T-helper 17 cell (primary cell): ENCODE measurements at places on chromosomes 16 and 17. TPM values are rescaled to one million over a fixed set of nuclear protein-coding genes. Genes with fewer than 3 reads are reported as not detected.
A peak's percentile ranks its signal among the peaks of the same experiment; 100 is the strongest.

Gene ODAD4
- total RNA-seq = 3.7 TPM

- H3K4me3 ChIP-seq = no peak overlapping the region
- no peak overlapping the region for H3K27ac ChIP-seq
- DNase-seq = no peak
Observed at GRCh38 chr17:80429356-80430275, 14.6 kb downstream of the ENDOV start.

Gene RUNDC3A
- total RNA-seq = 0.37 TPM

DNA sequence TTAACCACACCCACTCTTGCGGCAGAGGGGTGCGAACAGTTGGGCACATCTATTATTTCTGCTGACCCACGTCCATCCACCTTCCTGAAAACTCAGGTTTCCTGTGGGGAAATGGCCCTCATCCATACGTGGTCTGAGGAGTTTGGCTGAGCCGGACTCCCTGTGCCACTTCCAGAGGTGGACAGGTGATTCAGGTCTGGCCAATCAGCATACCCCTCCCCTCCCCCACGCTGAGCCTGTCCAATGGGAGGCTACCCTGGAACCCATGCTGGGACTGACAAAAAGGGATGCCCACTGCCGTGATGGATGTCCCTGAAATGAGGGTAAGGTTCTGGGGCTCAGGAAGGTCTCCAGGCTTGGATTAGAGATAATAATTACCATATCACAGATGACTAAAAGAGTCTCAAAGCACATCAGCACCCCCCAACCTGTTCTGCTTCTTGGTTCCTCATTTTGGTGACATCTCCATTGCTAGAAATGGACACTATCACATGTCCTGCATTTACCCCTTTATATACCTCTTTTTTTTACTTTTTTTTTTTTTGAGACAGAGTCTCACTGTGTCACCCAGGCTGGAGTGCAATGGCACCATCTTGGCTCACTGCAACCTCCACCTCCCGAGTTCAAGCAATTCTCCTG is 5.3 kb upstream of the MAPK7 start:
- no peak for DNase-seq
- peaks cover 46% of the 10 kb centered on the region for H3K4me1 ChIP-seq
- peaks cover 2% of the 10 kb centered on the region for H3K36me3 ChIP-seq
- no peak overlapping the region for H3K4me3 ChIP-seq

GRCh38 chr17:57498443-57498842 is 242.1 kb downstream of the MSI2 start:
- no peaks in the 10 kb centered on the region for H3K27me3 ChIP-seq
- no peak for DNase-seq
- H3K27ac ChIP-seq = peak overlapping the region; percentile 63
- H3K4me3 ChIP-seq = peak overlapping the region; percentile 2
- peaks cover 41% of the 10 kb centered on the region for H3K4me1 ChIP-seq

GRCh38 chr16:53576210-53576609 is 73.2 kb upstream of the AKTIP start:
- H3K27ac ChIP-seq = no peak overlapping the region
- no peak for DNase-seq
- peaks cover 2% of the 10 kb centered on the region for H3K36me3 ChIP-seq
- peaks cover 7% of the 10 kb centered on the region for H3K27me3 ChIP-seq

GRCh38 chr16:53565296-53565863 is 62.4 kb upstream of the AKTIP start:
- H3K4me1 ChIP-seq = no peaks in the 10 kb centered on the region
- no peak for DNase-seq
- peaks cover 8% of the 10 kb centered on the region for H3K27me3 ChIP-seq
- no peak overlapping the region for H3K27ac ChIP-seq
- H3K36me3 ChIP-seq = peaks cover 2% of the 10 kb centered on the region

DNA sequence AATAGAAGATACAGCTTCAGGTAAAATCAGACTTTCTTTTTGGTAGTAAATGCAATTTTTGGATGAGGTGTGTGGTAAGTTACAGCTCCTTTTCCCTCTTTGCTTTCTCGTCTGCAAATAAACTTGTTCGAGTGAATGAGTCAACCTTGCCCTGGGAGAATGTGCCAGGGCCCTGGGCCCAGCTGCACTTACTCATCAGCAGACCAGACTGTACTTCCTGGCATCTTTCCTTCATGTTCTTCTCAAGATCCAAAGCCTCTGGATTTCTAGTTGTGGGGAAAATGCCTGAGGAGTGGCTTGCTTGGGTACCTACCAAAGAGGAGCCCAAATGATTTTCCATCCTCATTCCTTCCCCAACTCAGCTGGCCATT is 5.4 kb upstream of the G6PC1 start:
- H3K4me3 ChIP-seq = no peak overlapping the region
- peaks cover 32% of the 10 kb centered on the region for H3K27me3 ChIP-seq
- H3K4me1 ChIP-seq = no peaks in the 10 kb centered on the region
- DNase-seq = no peak
- H3K36me3 ChIP-seq = no peaks in the 10 kb centered on the region
- H3K27ac ChIP-seq = no peak overlapping the region

- no peak overlapping the region for H3K4me3 ChIP-seq
- H3K27me3 ChIP-seq = no peaks in the 10 kb centered on the region
- DNase-seq = no peak
- H3K4me1 ChIP-seq = peaks cover 3% of the 10 kb centered on the region
- H3K27ac ChIP-seq = no peak overlapping the region
Observed at GRCh38 chr16:13936596-13937081, 16.7 kb downstream of the ERCC4 start.
